ENCODE measurements at places on chromosomes 16 and 17.

DNA sequence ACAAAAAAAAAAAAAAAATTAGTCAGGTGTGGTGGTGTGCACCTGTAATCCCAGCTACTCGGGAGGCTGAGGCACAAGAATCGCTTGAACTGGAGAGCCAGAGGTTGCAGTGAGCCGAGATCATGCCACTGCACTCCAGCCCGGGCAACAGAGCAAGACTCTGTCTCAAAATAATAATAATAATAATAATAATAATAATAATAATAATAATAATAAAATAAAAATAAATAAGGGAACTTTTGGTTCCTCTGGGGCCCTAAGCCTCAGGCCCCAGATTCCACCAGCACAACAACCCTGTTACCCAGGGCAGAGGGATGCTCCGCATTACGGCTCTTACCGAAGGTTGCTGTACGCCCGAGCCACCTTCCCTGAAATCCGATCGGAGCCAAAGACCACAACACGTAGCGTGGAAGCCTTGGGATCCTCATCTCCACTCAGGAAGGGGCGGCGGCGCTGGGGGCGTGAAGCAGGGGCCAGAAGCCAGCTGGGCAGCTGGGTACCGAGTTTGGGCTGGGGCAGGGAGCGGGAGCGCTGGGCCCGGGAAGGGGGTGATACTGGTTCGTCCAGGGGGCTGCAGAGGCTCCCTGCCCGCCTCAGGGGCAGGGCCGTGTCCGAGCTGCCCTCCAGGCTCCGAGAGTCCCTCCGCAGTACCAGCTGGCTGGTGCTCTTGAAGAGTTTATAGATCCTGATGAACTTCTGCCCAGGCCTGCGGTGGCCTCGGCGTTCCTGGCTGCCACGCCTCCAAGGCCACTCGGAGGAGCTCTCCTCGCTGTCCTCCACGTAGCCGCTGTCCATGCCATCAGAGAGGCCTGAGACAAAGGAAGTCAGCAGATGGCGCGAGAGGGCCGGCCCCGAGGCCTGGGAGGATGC, 20.6 kb upstream of the PIK3R6 start:
- no peak for DNase-seq

GRCh38 chr16:85844786-85845185, 45.3 kb downstream of the COX4I1 start:
- DNase-seq = no peak

GRCh38 chr16:62051942-62052341, 15.7 kb upstream of the CDH8 start:
- DNase-seq = no peak

- DNase-seq = no peak
Observed at GRCh38 chr17:4474093-4474492, 24.6 kb upstream of the SPNS2 start.

- DNase-seq = no peak
Observed at GRCh38 chr17:73132085-73132492, 32.7 kb upstream of the SSTR2 start.

GRCh38 chr17:70159980-70160379, 9.4 kb upstream of the KCNJ2 start:
- no peak for DNase-seq

GRCh38 chr17:42562388-42563142, 617 bp downstream of the COASY start:
- no peak for DNase-seq

DNA sequence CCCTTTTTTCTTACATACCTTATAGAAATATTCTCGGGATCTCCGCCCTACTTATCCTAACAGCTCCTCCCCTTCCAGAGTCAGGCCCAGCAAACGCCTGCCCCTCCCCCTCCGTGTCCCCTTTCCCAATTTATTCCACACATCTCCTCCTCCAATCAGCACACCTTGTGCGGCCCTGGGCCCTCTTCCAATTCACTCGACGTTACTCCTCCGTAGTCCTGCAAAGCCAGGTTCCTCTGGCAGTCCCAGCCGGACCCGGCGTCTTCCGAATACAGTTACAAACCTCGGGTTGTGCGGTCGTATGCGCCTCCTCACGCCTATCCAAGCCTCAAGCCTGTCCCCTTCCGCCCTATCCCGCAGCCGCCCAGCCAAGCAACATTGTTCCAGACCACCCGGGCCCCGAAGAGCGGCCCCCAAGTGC, 677 bp downstream of the CBX1 start:
- DNase-seq = no peak

- DNase-seq = no peak
Observed at GRCh38 chr16:89320782-89321501, 103.4 kb downstream of the ZNF778 start.

- DNase-seq = no peak
Observed at GRCh38 chr16:15611610-15612009, 31.3 kb downstream of the MARF1 start.

GRCh38 chr17:49061524-49061943, 64.3 kb downstream of the IGF2BP1 start:
- no peak for DNase-seq

- no peak for DNase-seq
Observed at GRCh38 chr17:37429453-37429852, 22.8 kb downstream of the TADA2A start.

GRCh38 chr17:19760746-19761145, 12.6 kb upstream of the ALDH3A1 start:
- DNase-seq = no peak

DNA sequence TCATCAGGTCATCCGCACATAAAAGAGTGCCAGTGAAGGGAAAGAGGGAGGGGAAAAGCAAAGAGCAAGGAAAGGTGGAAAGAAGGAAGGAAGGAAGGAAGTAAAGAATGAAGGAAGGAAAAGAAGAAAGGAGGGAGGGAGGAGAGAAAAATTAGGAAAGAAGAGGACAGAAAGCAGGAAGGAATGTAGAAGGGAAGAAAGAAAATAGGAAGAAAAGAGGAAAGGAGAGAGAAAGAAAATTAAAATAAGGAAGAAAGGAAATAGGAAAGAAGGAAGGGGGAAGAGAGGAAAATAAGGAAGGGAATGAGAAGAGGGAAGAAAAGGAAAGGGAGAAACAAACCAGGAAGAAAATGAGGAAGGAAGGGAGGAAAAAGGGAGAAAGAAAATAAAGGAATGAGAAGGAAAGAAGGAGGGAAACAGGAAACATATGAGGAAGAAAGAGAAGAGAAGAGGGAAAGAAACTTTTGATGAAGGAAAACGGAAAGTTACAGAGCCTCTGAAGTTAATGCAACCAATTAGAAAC, 212.6 kb downstream of the XYLT1 start:
- no peak for DNase-seq

- DNase-seq = no peak
Observed at GRCh38 chr17:58383892-58384462, 32.0 kb upstream of the SUPT4H1 start.

- DNase-seq = no peak
Observed at GRCh38 chr16:81885976-81886586, 107.0 kb downstream of the PLCG2 start.

DNA sequence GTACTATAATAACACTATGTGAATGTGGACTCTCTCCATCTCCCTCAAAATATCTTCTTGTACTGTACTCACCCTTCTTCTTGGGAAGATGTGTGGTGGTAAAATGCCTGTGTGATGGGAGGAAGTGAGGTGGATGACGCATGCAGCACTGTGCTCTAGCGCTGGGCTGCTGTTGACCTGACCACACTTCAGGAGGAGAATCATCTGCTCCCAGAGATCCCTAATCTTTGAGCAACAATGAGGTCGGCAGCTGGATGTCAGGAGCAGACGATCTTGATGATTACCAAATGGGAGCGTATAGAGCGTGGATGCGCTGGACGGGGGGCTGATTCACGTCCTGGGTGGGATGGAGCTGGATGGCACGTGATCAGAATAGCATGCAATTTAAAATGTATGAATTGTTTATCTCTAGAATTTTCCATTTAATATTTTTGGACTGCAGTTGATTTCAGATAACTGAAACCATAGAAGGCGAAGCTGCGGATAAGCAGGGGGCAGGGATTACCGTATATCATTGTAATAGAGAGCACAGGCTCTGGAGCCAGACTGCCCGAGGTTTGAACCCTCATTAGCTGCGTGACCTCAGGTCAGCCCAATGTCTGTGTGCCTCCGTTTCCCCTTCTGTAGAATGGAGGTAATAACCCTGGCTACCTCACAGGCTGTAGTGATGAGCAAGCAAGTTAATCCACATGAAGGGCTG, 23.7 kb upstream of the CYLD start:
- DNase-seq = no peak

DNA sequence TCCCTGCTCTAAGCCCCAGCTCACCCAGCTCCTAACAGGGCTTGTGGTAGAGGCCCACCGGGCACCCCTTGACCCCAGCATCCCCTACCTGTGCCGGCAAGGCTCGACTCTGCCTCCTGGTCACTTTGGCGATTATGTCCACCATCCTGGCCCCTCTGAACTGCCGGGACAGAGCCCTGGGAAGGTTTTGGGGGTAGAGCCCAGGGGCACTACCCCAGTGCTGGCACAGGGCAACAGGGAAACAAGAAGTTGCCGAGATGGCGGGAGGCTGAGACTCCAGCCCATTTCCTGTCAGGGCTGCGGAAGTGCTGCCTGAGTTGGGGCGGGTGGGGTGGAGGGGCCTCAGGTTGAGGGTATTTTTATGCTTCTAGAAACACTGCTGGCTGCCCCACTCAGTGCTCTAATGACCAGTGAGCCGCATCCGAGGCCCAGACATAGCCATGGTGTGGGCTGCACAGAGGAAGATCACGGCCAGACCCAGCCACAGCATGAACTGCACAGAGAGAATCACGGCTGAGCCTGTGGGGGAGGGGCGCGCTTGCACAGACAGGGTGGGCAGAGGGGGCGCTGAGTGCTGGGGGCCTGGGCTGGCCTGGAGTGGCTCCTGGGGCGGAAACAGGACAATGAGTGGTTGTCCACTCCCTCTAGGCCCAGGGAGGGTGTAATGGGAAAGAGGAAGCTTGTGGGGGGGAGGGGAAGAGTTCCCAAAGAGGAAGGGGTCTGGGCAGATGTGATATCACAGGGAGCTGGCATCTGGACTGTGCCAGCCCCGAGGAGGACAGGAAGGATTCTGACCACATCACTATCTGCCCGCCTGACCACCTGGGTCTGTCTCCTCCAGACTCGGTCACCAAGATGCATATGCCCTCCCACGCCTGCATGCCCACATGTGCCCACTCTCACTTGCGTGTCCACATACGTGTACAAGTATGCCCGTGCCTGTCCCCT, 22.3 kb downstream of the ARHGAP27 start:
- no peak for DNase-seq

DNA sequence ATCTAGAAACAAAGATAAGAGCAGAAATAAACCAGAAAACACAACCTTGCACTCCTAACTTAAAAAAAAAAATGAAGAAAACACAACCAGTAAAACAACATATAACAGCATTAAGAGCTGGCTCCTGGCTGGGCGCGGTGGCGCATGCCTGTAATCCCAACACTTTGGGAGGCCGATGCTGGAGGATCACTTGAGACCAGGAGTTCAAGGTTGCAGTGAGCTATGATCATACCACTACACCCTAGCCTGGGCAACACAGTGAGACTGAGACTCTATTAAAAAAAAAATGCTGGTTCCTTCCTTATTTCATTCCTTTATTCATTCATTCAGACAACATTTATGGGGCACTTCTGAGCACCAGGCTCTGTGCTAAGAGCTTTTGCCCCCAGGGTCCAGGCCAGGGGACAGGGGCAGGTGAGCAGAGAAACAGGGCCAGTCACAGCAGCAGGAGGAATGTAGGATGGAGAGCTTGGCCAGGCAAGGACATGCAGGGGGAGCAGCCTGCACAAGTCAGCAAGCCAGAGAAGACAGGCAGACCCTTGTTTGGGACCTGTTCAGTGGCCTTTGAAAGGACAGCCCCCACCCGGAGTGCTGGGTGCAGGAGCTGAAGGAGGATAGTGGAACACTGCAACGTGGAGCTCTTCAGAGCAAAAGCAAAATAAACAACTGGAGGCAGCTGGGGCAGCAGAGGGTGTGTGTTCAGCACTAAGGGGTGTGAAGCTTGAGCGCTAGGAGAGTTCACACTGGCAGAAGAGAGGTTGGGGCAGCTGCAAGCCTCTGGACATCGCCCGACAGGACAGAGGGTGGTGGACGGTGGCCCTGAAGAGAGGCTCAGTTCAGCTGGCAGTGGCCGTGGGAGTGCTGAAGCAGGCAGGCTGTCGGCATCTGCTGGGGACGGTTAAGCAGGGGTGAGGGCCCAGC, 2.6 kb downstream of the STH start:
- DNase-seq = no peak

GRCh38 chr16:75860326-75861053, 134.2 kb upstream of the CPHXL start:
- DNase-seq = no peak

GRCh38 chr17:31750578-31750977, 108.5 kb downstream of the COPRS start:
- DNase-seq = no peak

DNA sequence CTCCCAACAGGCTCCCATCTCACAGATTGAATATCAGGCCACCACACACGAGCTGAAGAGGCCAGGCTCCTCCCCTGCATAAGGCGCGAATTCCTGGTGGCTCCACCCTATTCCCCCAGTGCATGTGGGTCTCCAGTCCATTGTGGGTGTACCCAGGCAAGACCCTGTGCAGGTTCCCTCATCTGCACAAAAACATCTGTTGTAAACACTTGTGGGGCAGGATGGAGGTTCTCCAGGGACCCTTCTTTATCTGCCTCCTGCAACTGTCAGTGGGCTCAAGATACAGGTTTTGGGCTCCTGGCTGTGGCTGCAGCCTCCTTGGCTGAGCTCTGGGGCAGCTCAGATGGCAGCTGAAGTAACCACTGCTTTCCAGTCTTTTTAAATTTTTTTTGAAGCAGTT, 17.6 kb upstream of the LGALS9 start:
- no peak for DNase-seq

DNA sequence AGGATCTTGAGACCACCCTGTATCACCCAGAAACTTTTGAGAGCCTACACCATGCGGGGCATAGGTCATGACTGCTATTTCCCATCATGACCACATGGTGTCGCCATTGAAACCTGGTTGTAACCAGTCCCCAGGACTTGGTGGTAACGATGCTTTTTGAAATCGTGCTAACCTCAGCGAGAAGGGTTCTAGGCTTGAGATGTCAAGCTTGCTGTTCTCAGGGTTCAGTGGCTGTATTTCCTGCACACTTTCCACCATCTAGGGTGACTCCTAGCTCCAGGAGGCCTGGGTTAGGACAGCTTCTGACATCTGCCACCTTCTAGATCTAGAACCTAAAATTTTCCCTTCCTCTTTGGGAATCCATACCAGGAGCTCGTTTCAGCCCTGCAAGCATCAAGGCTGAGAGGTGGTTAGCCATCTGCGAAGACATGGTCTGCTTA, 13.0 kb upstream of the SPNS3 start:
- DNase-seq = peak; percentile 36

GRCh38 chr17:35460354-35460851, 11.8 kb upstream of the SLFN13 start:
- DNase-seq = no peak

DNA sequence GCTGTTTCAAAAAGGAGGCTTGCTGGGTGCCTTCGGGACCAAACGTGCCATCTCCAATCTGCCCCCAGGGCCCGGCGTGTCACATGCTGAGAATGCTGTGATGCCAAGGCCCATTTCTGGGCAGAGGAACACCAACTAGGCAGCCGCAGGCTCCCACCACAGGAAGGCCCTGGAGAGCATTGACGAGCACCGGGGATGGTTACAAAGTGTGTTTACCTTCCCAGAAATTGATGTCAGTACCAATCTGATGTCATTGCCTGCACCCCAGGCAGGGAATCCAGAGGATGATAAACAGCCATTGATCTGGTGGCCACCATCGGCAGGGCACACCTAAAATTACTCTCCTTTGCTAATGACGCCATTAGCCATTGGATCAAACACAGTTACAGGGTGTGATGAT, 418.1 kb upstream of the CDH5 start:
- no peak for DNase-seq

- no peak for DNase-seq
Observed at GRCh38 chr16:3983081-3983520, 102.6 kb upstream of the CREBBP start.

All from stimulated activated CD8-positive, alpha-beta memory T cell treated with anti-CD3 and anti-CD28 coated beads, Interleukin-4, amount 100 ng/mL, for 1 hour (primary cell).